ENCODE measurements at places on chromosomes 11 and 22. TPM values are rescaled to one million over a fixed set of nuclear protein-coding genes. Genes with fewer than 3 reads are reported as not detected.

Gene AIFM3
- 2.7 TPM for total RNA-seq

Gene OR51B2
- total RNA-seq, result not detected

Gene LRRC55
- total RNA-seq, result not detected

GRCh38 chr11:17395978-17396377, 7.5 kb upstream of the KCNJ11 start:
- DNase-seq, result no peak

All from Panc1 (cell line).